A549 treated with Hydrocortisone at 1 μM for 4 hours (cell line): ENCODE measurements at places on chromosomes 5 and 9. TPM values are rescaled to one million over a fixed set of nuclear protein-coding genes. Genes with fewer than 3 reads are reported as not detected.

The PCDHA6 gene
- 0.05 to 0.08 TPM (median 0.08 TPM) in 3 of 5 replicates, not detected in the others for total RNA-seq

The TPPP gene
- total RNA-seq: 6.4 to 7.4 TPM (median 7.2 TPM) in 5 replicates

The TMEM215 gene
- 0.02 TPM in 1 of 5 replicates, not detected in the others for total RNA-seq

The PTPN3 gene
- total RNA-seq: 16.4 to 19.0 TPM (median 18.6 TPM) in 5 replicates

The PPP3R2 gene
- not detected in 5 replicates for total RNA-seq

The EFCAB9 gene
- not detected in 5 replicates for total RNA-seq

The TAF1L gene
- total RNA-seq: 0.01 TPM in 1 of 5 replicates, not detected in the others

The GDF9 gene
- total RNA-seq: 0.14 to 0.38 TPM (median 0.21 TPM) in 5 replicates

The FAM153A gene
- not detected in 5 replicates for total RNA-seq

The PCDHB14 gene
- total RNA-seq: 0.06 to 0.10 TPM (median 0.08 TPM) in 5 replicates

The ENTR1 gene
- 62.3 to 72.1 TPM (median 70.1 TPM) in 5 replicates for total RNA-seq

The PITX1 gene
- 24.2 to 31.4 TPM (median 28.5 TPM) in 5 replicates for total RNA-seq

The PCDHB11 gene
- 0.03 to 0.08 TPM (median 0.06 TPM) in 5 replicates for total RNA-seq

The PCDHGB2 gene
- total RNA-seq: 0.05 to 0.13 TPM (median 0.11 TPM) in 4 of 5 replicates, not detected in the other

The TRIO gene
- total RNA-seq: 87.4 to 105 TPM (median 96.7 TPM) in 5 replicates

The SMIM33 gene
- not detected in 5 replicates for total RNA-seq

The SLC1A1 gene
- total RNA-seq: 0.85 to 1.3 TPM (median 1.2 TPM) in 5 replicates

The HINT2 gene
- total RNA-seq: 55.0 to 109 TPM (median 99.7 TPM) in 5 replicates

The IL4 gene
- total RNA-seq: not detected in 5 replicates

The NPR3 gene
- total RNA-seq: 13.8 to 20.7 TPM (median 15.7 TPM) in 5 replicates

The ADRA1B gene
- 19.3 to 23.5 TPM (median 21.5 TPM) in 5 replicates for total RNA-seq

The PCDHGA11 gene
- 0.02 to 0.06 TPM (median 0.02 TPM) in 3 of 5 replicates, not detected in the others for total RNA-seq

The PKN3 gene
- total RNA-seq: 14.4 to 17.5 TPM (median 16.3 TPM) in 5 replicates

The LCN9 gene
- total RNA-seq: 0.13 to 0.16 TPM in 2 of 5 replicates, not detected in the others

The CSF1R gene
- 0.10 to 0.23 TPM (median 0.20 TPM) in 5 replicates for total RNA-seq

The OMD gene
- total RNA-seq: not detected in 5 replicates

The FTMT gene
- total RNA-seq: not detected in 5 replicates

The APBB3 gene
- 5.3 to 7.1 TPM (median 6.4 TPM) in 5 replicates for total RNA-seq

The SHISAL2B gene
- total RNA-seq: not detected in 5 replicates

The RFESD gene
- 1.5 to 2.3 TPM (median 2.1 TPM) in 5 replicates for total RNA-seq

The TXNDC8 gene
- not detected in 5 replicates for total RNA-seq

The PDE8B gene
- 1.2 to 2.4 TPM (median 1.7 TPM) in 5 replicates for total RNA-seq

The HMCN2 gene
- total RNA-seq: 0.02 to 0.16 TPM (median 0.10 TPM) in 4 of 5 replicates, not detected in the other

The NUTM2G gene
- total RNA-seq: not detected in 5 replicates

The ARL10 gene
- total RNA-seq: 0.36 to 0.86 TPM (median 0.39 TPM) in 5 replicates

The FBP1 gene
- not detected in 5 replicates for total RNA-seq

The FAM221B gene
- total RNA-seq: not detected in 5 replicates

The CDH9 gene
- not detected in 5 replicates for total RNA-seq

The CSNK1G3 gene
- 16.9 to 28.6 TPM (median 23.5 TPM) in 5 replicates for total RNA-seq

The PRRT1B gene
- 0.14 to 0.61 TPM (median 0.30 TPM) in 5 replicates for total RNA-seq

The C9orf85 gene
- 13.7 to 16.8 TPM (median 15.2 TPM) in 5 replicates for total RNA-seq

The GPR150 gene
- 0.06 to 0.23 TPM (median 0.16 TPM) in 5 replicates for total RNA-seq

The NPM1 gene
- total RNA-seq: 3,179 to 4,139 TPM (median 3,389 TPM) in 5 replicates

The HTR1A gene
- total RNA-seq: not detected in 5 replicates

The WDR55 gene
- total RNA-seq: 27.2 to 34.7 TPM (median 29.0 TPM) in 5 replicates

The ADAMTS12 gene
- total RNA-seq: 6.1 to 7.8 TPM (median 7.3 TPM) in 5 replicates

The NR3C1 gene
- total RNA-seq: 22.9 to 35.8 TPM (median 27.9 TPM) in 5 replicates

The LVRN gene
- total RNA-seq: 0.05 to 0.07 TPM (median 0.06 TPM) in 3 of 5 replicates, not detected in the others

The EMB gene
- total RNA-seq: 4.4 to 7.6 TPM (median 6.4 TPM) in 5 replicates

The TNC gene
- 0.42 to 1.8 TPM (median 0.87 TPM) in 5 replicates for total RNA-seq

The CATSPER3 gene
- total RNA-seq: 0.22 to 0.56 TPM (median 0.34 TPM) in 5 replicates

The ETF1 gene
- 120 to 154 TPM (median 131 TPM) in 5 replicates for total RNA-seq

The PCDHB13 gene
- total RNA-seq: 0.06 to 0.09 TPM (median 0.09 TPM) in 4 of 5 replicates, not detected in the other

The TTLL11 gene
- total RNA-seq: 4.1 to 5.4 TPM (median 4.9 TPM) in 5 replicates

The ERP44 gene
- total RNA-seq: 14.1 to 16.1 TPM (median 14.7 TPM) in 5 replicates

The SVEP1 gene
- total RNA-seq: 1.6 to 2.0 TPM (median 1.7 TPM) in 5 replicates

The ZNF366 gene
- not detected in 5 replicates for total RNA-seq
